ENCODE measurements at places on chromosomes 5 and 9.
A peak's percentile ranks its signal among the peaks of the same experiment; 100 is the strongest.

DNA sequence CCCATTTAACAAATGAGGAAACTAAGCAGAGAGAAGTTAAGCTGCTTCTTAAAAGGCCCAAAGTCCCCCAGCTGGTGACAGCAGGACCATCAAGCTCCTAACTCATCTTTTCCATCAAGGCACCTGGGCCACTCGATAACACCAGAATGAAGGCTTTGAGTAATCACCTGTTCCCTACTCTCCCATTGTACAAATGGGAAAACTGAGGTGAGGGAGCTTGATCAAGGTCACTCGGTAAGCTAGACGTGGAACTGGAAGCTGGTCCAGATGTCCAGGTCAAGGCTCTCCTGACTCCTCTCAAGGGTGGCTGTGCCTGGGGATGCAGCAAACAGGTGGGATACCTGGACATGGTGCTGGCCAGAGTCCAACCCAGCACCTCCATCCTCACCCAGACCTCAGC lies 90.6 kb upstream of the SHB start:
- DNase-seq: no peak

DNA sequence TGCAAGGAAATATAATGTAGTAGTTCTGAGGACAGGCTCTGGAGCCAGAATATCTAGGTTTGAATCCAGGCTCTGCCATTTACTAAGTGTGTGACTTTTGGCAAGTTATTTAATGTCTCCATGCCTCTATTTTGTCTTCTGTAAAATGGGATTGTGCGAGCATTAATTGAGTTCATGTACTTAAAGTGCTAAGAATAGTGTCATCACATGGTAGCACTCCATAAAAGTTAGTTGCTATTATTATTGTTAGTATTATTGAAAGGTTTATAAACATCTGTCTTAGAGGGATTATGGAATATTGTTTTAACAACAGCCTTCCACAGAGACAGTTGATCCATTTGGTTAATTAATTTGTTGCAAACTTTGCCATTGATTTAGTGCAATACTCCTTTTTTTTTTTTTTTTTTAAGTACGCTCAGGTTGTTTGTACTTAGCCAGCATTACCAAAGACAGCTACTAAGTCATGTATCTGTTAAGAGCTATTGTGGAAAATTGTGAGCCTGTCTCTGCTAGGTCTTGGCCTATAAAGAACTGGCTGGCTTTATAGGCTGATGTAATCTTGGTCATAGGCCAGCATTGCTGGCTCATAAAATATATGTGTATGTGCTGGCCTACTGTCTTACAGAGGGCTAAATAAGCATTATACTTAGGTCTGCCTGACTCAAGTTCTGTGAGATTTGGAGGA lies 174.7 kb downstream of the WDR70 start:
- no peak for DNase-seq

- DNase-seq: peak; percentile 27
These were observed 22.5 kb upstream of the JAKMIP2 start for GRCh38 chr5:147805030-147805454.

DNA sequence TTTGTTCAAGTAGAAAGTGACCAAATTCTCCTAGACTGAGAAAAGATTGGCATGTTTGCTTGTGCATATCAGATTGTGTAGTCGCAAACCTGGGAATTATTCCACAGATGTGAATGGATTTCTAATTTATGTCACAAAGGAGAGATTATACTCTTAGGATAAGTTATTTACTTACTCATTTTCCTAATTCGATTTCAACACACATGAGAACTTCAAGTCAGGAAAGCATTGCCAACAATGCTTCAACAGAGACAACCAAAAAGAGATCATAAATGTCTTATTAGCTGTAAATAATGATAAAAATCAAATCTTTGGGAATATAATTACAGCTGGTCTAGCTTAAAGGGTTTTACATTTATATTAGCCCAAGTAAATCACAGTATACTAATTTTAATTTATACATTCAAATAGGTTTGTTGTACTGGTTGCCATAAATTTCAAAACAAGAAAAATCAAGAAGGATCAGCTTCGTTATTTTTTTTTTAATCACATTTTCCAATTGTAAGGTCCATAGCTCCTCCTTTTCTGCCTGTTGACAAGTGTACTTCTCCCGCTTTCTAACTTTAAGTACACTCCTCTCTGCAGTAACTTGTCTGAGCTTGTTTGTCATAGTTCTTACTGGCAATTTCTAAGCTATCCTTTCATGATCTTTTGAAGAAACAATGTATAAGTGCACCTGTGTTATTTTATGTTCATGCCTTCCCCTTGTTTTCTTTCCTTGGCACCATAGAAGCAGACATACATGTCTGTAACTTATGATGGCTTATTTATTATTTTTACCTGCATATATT lies 246.6 kb downstream of the DEPDC1B start:
- DNase-seq: no peak

- DNase-seq: peak; percentile 27
These were observed 79.3 kb downstream of the BRINP1 start for GRCh38 chr9:119289740-119290433.

DNA sequence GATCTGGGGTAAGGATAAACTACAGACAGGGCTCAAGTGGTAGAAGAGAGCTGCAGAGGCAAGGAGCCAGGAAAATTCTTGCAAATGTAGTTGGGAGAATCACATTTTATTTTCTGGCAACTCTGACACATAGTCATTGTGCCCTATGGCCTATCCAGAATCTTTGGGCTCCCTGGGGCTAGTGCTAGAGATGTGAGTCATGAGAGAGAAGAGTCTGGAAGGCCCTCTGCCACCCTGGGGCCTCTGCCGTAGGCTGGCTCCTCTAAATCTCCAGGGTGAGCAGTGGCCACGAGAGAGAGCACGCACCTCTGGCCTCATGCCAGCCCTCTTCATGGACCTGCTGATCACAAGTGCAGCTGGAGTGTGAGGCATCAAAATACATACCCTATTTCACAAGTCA lies 74.3 kb upstream of the SSBP2 start:
- DNase-seq: no peak

DNA sequence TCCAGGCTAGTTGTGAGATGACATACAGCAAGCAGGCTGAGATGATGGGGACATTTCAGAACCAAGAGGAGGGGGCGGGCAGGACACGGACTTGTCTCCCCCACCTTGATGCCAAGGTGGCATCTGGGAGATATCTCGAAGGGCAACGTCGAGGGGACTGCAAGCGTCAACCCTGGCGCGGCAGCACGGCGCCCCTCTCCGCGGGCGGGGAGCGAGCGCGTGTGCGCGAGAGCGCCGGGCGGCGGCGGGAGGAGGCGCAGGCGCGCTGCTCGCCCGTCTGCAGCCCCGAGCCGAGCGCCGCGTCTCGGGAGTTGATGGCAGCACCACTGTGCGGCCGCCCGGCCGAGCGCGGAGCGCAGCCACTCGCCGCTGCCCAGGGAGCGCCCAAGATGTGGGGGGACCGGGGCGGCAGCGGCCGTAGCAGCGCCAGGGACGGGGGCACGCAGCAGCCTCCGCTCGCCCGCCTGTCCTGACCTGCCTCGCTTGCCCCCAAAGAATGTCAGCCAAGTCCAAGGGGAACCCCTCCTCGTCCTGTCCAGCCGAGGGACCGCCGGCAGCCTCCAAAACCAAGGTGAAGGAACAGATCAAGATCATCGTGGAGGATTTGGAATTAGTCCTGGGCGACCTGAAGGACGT lies at the start of gene PRR16:
PRR16 (plus strand) TSS at position 310 of the 636 bp plus-strand sequence.
- DNase-seq: peak; percentile 24

DNA sequence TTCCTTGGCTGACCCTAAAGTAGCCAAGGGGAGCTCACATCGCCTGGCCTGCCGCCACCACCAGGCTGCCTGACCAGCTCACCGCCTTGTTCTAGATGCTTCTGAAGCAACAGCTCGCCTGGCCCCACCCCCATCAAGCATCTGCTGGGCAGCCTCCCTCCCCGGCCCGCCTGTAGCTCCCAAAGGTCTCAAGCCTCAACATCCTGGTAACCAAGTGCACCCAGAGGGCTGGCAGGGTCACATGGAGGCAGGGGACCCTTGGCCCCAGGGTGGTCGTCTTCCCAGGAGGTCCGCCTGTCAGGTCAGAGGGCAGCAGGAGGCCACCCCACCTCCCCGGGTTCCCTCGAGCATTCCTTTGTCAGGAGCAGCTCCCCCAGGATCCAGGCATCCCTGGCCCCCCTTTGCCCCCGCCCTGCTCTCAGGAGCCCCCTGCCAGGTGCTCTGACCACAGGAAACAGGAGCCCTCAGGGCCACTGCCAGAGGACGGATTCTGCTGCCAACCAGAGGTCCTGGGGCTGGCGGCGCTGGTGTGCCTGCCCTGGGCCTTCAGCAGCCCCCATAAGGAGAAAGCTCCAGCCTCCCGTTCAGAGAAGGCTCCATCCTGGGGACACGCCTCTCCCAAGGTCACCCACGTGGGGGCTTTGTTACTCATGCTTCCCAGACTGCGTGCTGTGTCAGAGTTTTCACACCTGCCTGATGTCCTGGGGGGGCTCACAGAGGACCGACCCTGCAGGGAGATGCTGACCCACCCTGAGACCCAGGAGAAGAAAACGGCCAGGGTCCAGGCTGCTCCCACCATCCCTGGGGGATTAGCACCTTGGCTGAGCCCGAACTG lies 3.5 kb upstream of the LRRC14B start:
- no peak for DNase-seq

DNA sequence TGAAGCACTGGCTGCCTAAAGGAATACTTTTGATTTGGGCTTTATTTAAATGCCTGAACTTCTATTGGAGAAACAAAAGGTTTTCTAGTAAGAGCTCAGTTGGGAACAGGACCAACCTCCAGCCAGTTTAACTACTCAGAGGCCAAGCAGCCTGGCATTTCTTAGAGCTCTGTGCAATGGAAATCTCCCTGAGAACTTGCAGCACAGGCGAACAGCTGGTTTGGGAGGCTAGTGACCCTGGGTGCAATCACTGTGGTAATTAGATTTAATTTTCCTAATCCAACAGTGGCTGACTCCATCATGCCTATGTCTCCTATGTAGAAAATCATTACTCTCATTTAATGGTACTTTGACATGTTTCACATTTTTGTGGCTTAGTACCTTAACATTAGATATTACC lies 1.0 kb upstream of the CDH6 start:
- no peak for DNase-seq

DNA sequence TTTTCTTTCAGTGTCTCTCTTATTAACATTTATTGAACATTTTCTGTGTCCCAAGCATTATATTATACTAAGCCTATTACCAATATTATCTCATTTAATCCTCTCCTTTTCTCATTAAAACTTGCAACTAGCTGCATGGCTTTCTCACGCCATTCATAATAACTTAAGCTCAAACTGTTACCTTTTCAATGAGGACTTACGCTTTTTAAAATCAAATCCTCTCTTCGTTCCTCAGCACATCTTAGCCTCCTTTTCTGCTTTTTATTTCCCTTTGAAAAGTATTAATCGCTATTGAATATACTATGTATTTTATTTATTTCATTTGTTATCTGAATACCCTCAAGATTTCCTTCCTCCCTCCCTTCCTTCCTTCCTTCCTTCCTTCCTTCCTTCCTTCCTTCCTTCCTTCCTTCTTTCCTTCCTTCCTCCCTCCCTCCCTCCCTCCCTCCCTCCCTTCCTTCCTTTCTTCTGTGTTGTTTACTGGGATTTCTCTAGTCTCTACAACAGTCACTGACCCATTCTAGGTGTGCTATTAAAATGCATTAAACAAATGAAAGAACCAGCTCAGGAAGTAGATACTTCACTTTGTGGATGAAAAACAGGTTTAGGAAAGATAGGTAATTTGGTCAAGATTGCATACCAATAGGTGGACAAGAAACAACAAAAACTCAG lies 294.1 kb upstream of the TUT7 start:
- no peak for DNase-seq

DNA sequence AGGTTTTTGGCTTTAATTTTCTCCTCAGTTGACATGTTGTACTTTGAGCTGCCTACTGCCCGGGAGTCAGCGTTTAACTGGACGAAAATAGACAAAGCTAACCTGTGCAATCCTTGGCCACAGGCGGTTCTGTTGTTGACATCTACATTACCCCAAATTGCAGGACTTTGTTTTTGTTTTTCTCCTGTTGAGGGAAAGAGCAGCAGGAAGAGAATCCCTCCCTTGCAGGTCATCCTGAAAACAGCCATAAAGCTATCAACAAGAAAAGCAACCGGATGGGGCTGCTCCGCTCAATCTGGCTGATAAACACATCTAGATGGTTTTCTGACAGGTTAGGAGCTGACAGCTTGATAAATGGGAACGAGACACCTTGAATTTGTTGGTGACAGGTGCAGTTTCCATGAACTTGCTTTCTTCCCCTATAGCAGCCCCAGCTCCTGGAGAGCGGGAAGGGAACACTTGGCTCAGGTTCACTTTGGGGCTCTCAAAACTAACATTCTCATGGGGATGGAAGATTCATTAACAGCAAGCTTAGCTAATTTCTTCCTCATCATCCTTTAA lies 331.5 kb downstream of the SLIT3 start:
- DNase-seq: no peak

DNA sequence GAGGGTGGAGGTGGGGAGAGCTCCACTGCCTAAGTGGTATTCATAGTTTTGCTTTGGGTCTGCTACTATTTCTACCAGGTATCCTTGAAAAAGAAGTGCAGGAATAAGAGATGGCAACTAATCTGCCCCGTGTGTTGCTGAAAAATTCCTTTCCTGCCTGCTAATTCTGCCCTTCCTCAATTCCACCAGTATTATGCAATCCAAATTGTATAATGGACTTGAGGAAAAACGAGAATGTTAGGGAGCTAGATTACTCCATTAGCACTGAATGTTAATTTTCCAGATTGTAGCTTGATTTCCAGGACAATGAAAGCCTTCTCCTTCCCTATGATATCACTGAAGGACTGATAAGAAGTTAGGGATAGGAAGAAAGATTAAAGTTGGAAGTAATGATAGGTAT lies 16.9 kb downstream of the ADAM19 start:
- no peak for DNase-seq

- DNase-seq: no peak
These were observed 175.0 kb downstream of the MACROH2A1 start for GRCh38 chr5:135223891-135224625.

DNA sequence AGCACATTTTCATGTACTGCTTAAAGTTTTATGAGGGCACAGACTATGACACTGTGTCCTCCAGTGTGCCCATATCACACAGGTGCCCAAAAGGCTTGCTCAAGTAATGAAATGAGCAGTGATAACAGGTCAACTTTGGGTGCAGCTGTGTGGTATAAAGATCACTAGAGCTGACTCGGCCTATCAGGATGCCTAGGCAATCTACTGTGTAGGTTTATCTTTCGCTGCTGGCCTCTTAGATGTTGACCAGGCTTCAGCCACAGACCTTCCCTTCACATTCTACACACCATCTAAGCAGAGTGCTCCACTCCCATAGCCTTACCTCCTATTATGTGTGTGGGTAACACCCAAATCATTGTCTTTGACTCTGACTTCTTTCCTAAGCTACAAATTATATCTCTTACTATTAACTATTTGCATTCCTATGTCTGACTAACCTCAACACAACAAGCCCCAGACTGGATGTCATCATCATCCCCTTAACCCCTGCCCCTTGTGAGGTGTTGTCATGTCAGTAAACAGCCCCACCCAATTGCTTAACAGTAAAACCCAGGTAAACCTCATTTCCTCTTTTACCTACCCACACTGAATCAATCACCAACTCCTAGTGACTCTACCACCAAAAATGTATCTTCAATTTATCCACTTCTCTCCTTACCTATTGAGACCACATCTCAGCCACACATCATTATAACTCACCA lies 2.5 kb downstream of the SREK1IP1 start:
- no peak for DNase-seq

GRCh38 chr9:16367605-16368231 lies 502.8 kb downstream of the BNC2 start:
- no peak for DNase-seq

GRCh38 chr9:108316630-108317029 lies 539.2 kb downstream of the ACTL7B start:
- DNase-seq: no peak

- no peak for DNase-seq
These were observed 5.0 kb upstream of the C1QTNF3 start for GRCh38 chr5:34047774-34048572.

GRCh38 chr9:9764821-9765220 lies 848.0 kb downstream of the PTPRD start:
- DNase-seq: no peak
